Stimulated activated CD8-positive, alpha-beta memory T cell treated with anti-CD3 and anti-CD28 coated beads, Interleukin-7, amount 100 ng/mL, for 1 hour (primary cell): ENCODE measurements at places on chromosomes 1 and 21.

DNA sequence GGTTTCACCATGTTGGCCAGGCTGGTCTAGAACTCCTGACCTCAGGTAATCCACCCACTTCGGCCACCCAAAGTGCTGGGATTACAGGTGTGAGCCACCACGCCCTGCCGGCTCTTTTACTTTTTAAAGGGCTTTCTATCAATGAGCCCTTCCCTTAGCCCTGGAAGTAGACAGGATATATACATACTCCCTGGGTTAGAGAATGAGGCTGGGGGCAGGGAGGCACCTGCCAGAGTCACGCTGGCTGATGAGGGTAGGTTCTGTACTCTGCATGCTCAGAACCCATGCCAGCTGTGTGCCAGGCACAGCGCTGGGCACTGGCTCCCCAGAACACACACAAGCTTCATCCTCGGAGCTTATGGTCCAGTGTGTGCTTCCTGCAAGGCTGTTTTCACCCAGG lies 113.6 kb upstream of the IPO9 start:
- DNase-seq: no peak

- no peak for DNase-seq
Measured at GRCh38 chr1:112934577-112934976, 21.4 kb downstream of the SLC16A1 start.

- no peak for DNase-seq
Measured at GRCh38 chr1:201226178-201226514, 35.5 kb downstream of the IGFN1 start.

DNA sequence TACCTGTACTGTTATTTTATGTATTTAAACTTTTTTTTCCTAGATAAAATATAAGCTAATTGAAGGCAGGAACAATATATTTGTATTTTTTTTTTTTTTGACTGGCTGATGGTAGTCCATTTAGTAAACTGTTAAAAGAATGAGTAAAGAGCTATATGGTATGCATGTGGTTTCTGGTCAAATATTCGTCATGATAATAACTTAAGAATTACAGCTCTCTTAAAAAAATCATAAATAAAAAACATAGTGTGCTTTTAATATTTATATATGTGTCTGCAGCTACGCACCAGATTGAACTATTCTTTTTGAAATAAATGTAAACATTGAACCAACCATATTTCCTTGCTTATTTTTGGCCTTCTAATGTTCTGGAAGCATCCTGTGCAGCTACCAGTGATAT lies 272.3 kb upstream of the C1orf105 start:
- DNase-seq: no peak

DNA sequence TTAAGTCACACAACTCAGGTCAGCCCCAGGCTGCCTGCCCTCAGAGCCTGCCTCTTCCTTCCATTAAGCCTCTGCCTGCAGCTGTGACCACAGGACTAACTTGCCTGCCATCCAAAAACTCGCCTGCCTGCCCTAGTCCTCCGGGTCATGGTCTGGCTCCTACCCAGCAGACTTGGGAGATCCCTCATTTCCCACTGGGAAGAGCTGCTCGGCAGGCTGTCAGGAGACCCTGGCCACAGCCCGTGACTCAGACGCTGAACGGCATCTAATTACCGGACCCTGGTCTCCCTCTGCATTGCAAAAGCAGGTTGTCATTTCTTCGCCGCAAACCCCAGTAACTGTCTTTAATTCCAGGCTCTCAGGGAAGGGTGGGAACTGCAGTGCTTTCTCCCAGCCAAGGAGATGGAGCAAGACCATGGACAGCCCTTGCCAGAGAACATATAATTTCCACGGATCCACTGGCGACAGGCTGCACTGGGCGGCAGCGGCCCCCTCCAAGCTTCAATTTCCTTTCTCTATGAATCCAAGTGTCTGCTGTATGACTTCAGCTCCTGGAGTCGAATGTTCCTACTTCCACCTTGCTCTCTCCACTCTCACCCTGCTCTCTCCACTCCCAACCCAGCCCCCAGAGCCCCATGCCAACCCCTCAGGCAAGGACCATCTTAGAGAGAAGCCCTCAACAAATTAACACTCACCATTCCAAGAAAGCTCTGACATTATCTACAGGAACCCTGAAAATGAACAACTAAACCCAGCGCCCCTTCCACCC lies 20.4 kb downstream of the OLFML2B start:
- DNase-seq: no peak
